ENCODE measurements at places on chromosomes 2 and 18.

GRCh38 chr18:5527603-5528002 is 16.2 kb downstream of the EPB41L3 start:
- DNase-seq = no peak

GRCh38 chr2:47595687-47596086 is 187.3 kb upstream of the MSH6 start:
- DNase-seq = no peak

DNA sequence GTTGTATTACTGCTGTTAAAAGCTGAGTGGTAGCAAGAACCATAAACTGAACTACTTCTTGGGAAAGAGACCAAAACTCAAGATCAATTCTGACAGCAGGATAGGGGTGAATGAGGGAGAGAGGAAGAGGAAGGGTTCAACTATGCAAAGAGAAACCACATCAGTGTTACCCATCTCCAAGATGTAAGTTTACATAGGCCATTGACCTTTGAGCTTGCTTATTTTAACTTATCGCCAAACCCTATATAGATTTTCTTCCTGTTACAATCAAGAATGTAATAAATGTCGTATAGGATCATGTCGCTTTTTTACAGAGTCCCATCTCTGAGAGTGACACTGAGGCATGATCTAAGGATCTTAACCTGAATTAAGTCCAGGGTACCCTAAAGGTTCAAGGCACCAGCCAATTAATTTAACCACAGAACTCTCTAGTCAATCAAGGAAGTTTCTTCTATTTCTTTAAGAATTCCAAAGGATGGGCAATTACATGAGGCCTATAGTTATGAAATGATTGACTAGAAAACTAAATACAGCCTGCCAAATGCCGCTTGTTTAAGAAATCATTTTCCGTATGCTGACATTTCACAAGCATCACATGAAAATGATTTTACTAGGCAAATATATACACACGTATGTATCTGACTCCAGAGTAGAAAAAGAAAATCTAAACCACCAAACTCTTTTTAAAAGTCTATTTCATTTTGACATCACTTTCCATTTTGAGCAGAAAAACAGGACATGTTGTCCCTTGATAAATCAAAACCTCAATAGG is 11.8 kb downstream of the RND3 start:
- DNase-seq = no peak

DNA sequence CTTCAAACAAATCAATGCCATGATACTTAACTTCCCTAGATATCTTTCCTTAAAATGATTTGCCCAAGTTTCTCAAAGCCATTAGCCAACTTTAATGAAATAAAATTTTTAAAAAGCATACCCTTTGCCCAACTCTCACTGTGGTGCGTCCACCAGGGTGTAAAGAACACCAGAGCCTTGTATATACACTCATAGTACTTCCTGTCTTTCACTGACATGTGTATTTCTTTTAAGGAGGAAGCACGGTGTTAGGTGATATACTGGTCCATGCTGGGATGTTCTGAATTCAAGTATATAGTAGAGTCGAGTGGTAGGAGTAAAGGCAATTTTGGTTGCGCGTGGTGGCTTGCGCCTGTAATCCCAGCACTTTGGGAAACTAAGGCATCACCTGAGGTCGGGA is 22.7 kb downstream of the AAK1 start:
- DNase-seq = no peak

GRCh38 chr2:170380267-170380666 is 202.3 kb downstream of the MYO3B start:
- DNase-seq = no peak

- DNase-seq = no peak
Observed at GRCh38 chr2:96389736-96390135, 54.2 kb downstream of the NCAPH start.

- DNase-seq = no peak
Observed at GRCh38 chr2:12558519-12558918, 158.2 kb upstream of the TRIB2 start.

- DNase-seq = no peak
Observed at GRCh38 chr18:37689841-37690240, 124.2 kb upstream of the CELF4 start.

DNA sequence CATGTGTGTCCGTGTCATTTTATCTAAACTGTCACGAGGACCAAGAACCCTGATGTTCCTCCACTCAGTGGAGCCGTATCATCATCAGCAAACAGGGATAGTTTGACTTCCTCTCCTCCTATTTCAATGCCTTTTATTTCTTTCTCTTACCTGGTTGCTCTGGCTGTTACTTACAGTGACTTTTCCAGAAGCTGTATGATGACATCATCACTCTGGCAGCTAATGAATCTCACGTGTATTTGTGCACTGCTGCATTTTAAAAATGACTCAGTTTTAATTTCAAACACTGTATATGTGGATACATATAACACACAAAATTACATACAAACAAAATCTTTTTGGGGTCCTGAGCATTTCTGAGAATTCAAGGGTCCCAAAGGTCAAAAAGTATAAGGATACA is 481.4 kb downstream of the CDH2 start:
- DNase-seq = no peak

DNA sequence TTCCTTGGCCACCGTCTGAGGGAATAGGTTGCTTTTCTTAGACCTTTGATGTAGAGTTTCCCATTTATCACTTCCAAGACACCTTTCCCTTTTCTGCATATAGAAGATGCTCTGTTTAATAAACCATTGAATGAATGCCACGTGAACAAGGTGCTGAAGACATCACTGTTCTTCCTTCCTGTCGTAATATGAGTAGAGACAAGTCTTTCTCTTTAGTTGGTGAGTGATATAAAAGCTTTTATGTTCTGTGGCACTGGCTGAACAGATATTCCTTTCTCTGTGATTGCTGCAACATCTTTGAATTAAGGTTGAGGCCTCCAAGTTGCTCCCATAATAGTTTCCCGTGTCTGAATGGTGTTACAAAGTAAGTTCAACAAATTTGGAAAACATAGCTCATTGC is 38.7 kb downstream of the TTC39C start:
- DNase-seq = no peak

DNA sequence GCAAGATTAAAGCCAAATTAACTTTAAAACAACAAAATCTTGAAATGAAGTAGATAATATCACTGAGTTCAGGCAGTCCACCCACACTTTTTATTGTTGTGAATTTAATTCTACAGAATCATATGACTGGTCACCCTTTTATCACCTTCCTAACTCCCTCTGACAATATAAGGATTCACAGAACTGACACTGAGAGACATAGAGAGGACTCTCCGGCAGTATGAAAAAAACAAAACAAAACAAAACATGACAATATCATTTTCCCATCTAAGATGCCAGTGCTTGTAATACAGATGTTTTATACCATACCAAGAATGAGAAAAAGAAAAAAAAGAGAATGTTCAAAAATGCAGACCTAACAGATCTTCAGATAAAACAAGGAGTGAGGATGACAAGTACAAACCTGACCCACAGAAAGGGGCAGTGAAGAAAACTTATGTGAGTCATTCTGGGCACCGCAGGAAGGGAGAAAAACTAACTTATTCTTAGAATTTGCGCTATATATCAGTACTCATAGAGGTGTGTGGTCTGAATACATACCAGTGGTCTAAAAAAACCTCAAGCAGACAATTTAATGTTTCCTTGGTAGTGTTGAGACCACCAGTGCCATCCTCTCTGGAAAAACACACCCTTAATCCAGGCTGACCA is 136.6 kb downstream of the ZAP70 start:
- no peak for DNase-seq

DNA sequence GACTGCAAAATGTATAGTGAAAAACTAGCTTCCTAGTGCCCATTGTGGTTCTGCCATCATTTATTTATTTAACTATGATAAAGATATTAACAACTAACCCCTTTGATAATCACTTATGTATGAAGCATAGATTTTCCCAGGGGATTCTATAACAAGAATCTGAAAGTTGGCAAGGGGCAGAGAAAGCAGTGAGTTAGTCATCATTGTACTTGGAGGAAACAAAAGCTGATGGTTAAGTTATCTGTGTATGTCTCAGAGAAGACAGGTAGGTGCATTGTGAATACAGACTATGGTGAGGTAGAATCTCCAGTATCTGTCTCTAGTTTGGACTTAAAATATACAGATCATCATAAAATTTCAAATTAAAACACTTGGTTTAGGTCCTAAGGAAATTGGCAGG is 2159.1 kb upstream of the CELF4 start:
- DNase-seq = no peak

GRCh38 chr18:58805467-58806187 is 59.0 kb upstream of the ZNF532 start:
- DNase-seq = no peak

DNA sequence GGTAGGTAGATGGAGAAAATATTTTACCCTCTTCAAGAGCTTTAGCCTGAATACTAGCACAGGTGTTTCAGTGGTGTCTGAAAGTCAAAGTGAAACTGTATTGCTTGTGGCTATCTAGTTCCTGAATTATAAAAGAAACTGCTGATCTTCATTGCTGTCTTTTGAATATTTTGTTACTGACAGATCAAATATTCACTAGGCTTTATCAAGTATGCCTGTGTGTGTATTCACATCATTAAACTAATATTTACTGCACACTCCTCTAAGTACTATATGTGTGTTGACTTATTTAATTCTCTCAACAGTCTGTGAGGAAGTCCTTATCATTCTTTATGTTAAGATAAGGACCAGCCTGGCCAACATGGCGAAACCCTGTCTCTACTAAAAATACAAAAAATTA is 139.6 kb downstream of the SOCS6 start:
- no peak for DNase-seq

DNA sequence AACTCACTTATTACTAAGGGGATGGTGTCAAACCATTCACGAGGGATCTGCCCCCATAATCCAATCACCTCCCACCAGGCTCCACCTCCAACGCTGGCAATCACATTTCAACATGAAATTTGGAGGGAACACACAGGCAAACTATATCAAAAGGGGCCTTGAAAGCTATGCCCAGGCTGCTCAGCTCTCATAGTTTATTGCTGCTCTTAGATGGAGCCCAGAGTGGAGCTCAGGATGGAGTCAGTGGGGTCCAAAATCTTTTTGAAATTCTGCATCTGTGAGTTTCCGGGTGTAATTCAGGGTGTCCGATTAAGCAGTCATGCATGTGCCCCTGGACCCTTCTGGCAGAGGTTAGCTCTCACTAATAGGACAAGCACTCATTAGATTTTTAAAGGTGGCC is 24.3 kb downstream of the RHOB start:
- no peak for DNase-seq

- no peak for DNase-seq
Observed at GRCh38 chr2:43845181-43845580, 6.4 kb downstream of the ABCG8 start.

GRCh38 chr2:122423934-122424333 is 668.5 kb downstream of the TSN start:
- no peak for DNase-seq

DNA sequence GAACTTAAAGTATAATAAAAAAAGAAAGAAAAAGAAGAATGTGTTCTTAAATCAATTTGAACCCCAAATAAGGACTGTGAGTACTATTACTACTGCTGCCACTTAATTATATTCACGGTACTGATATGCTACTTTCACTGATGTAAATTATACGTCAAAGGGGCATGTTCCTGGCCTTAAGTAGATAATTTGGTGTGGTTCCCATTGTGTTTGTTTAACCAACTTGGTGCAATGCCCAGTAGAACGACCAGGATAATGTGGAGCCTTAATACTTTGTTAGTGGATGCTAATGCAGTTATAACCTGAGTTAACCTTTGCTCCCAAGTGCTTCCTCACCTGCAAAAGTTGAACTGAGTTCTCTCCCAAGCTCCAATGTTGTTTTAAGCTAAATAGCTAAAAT is 142.0 kb downstream of the NR4A2 start:
- no peak for DNase-seq

DNA sequence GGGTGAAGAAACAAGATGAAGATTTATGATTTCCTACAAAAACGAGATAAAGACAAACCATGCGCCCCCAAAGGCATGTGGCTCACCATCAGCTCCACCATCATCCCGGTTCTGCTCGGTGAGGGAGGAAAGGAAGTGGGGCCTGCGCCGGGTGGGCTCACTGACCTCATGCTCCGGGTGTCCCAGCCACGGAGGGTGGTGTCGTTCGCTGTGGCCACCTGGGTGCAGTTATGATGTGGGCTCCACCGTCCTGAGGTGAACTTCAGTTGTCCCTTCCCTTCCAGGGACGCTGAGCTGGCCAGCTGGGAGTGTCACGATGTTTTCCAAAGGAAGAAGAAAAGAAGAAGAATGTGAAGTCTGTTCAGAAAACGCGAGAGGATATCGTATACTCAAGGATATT is 180.9 kb downstream of the EIPR1 start:
- no peak for DNase-seq

GRCh38 chr18:22228976-22229375 is 59.6 kb downstream of the GATA6 start:
- DNase-seq = no peak

GRCh38 chr2:85154048-85154753 is 21.0 kb downstream of the TCF7L1 start:
- no peak for DNase-seq

DNA sequence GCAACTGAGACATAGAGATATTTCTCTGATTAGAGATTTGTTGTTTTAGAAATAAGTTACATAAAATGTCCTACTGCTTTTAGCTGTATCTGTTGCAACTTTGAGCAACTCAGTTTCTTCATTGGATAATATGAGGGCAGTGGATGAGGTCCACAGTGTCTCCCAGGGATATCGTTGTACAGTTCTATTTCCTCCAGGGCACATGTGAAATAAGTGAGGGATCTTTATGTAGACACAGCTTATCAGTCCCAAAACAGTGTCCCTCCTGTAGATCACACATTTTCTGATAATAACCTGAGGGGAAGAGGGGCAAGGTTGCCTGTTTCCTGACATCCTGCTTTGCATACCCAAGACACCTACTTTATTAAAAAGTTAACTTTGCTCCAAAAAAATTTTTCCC is 1231.2 kb upstream of the ZEB2 start:
- no peak for DNase-seq

GRCh38 chr2:108593547-108594098 is 59.4 kb downstream of the LIMS1 start:
- DNase-seq = no peak

DNA sequence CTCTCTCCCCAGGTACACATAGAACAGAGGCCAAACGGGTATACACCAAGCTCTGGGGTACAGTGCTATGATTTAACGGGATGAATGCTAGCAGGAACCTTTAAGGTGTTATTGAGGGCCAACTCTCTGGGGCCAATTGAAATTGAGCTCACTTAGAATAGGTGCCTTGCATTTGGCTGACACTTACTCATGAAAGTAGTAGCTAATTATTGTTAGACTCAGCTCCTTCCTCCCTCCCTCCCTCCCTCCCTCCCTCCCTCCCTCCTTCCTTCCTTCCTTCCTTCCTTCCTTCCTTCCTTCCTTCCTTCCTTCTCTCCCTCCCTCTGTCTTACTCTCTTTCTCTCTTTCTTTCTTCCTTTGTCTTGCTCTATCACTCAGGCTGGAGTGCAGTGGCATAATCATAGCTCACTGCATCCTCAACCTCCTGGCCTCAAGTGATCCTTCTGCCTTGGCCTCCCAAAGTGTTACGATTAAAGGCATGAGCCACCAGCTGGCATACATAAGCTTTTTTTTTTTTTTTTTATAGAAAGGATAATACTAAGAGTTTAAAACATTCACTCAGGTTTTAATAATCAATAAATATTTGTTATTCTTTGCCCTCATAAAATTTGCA is 95.7 kb downstream of the TTC27 start:
- no peak for DNase-seq

- peak; percentile 63 for DNase-seq
Observed at GRCh38 chr2:19868701-19869580, 32.8 kb downstream of the TTC32 start.
